NCI-H1436 treated with DMSO at 0.1 percent for 48 hours (cell line): ENCODE measurements at places on chromosomes 5 and 9.

GRCh38 chr5:10588109-10588775 is 24.4 kb downstream of the ANKRD33B start:
- DNase-seq = no peak

GRCh38 chr5:136518174-136518573 is 152.8 kb upstream of the TRPC7 start:
- no peak for DNase-seq

DNA sequence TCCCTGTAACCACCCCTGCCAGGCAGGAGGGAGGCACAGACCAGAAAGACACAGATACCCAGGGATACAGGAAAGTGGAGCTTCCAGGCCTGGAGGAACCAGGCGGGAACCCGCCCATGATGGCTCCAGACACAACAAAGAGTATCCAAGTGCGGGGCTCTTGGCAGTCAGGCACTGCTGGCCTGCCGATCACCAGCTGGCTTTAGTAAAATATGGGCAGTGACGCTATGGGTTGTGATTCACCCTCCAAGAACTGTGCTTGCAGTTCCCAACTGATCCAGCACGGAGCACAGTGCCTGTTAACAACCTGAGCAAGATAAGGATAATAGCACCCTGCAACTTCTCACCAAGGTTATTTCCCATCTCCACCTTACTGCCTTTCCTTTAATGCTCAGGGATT is 463.3 kb downstream of the IRX1 start:
- no peak for DNase-seq

DNA sequence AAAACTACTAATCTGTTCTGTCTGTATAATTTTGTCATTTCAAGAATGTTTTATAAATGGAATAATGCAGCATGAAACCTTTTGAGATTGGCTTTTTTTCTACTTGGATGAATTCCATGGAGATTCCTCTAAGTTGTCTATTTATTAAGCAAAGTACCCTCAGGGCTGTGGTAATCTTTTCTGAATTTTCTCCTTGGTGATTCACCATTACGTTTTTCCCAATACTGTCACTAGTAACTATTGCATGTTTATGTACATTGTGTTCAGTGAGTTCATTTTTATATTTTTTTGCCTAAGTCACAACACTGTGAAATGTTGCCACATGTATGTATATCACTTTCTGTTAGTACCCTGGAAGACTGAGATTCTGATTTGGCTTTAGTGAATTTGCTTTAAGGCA is 177.0 kb upstream of the GRIN3A start:
- DNase-seq = no peak

GRCh38 chr5:90402521-90403255 is 6.9 kb downstream of the CETN3 start:
- DNase-seq = no peak
